ENCODE measurements at places on chromosomes 12 and 14.

GRCh38 chr12:18591473-18591872 is 146.3 kb downstream of the PLCZ1 start:
- DNase-seq: no peak

DNA sequence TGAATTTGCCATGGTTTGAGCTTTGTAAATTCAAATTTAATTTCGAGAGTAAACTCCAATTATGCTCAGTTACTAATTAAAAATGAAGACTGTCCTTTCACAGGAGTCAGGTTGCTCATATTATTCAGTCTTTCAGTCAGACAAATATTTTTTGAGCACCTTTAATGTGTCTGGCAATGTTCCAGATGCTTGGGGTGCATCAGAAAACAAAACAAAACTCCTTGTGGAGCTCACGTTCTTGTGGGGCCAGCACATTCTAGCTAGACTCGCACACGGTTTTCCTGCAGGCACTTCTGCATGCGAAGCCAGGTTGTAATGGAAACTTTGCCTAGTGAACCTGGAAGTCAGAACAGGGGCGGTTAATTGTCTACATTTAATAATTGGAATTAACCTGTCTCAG is 64.0 kb upstream of the ATF1 start:
- DNase-seq: no peak

DNA sequence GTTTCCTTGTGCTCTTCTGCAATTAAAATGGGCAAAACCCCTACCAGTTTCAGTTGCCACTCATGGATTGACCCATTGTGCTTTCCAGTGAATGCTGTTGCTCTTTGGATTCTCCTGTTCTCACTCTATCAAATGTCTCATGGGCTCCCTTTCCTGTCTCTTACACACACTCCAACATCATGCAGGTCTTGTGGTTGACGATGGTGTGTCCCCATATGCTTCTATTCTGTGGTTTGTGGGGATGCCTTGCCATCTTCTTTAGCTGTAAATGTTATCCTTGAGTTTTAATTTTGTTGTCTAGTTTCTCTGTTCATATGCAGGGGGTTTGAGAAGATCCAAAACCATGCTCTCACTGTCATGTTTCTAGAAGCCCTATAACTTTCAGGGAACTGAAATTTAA is 31.9 kb upstream of the FBXO34 start:
- no peak for DNase-seq

DNA sequence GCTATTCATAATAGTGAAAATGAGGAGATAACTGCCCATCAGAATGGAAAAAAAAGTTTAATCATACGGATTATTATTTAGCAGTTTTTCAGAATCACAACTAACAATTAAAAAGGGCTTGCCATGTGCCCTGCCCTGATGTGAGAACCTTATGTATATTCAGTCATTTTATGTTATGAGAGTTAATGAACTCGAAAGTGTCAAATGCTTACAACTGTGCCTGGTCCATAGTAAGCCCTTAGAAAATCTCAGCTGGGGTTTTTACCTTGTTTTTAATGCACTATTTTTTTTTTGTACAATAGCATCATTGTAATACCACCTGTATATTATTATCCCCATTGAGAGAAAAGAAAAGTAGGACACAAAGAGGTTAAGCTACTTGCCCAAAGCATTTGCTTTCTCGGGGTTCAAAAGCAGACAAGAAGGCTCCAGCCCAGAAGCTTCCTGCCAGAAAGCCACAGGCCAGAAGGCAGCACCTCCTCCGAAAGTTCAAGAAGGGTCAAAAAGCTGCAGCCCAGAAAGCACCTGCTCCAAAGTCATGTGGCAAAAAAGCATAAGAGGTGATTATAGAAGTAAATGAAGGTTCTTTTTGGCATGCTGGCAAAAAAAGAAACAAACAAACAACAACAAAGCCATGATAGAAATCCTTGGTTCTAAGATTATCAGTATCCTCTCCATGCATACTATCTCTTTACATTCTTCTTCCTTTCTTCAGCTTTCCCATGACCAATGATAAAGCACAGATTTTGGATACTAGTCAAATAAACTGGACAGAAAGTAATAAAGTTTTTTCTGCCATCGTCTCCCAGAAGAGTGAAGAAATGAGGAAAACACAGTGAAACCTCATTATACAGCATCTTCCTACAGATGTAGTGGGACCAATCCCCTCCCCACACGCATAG is 59.1 kb upstream of the NAP1L1 start:
- DNase-seq: no peak

DNA sequence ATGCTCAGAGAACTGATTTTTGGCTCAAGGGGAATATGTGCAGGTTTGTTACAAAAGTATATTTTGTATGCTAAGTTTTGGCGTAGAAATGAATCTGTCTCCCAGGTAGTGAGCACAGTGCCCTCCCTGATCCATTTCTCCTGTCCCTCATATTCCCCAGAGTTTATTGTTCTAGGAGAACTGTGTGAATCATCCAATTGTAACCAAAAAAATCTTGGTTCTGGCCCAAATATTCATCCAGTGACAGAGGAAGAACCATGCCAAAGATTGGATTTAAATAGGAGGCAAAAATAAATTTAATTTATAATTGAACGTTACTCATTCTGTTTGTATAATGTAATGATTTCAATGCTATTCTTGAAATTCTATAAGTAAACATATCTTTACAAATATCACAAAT is 4.8 kb downstream of the CATSPERB start:
- DNase-seq: no peak

DNA sequence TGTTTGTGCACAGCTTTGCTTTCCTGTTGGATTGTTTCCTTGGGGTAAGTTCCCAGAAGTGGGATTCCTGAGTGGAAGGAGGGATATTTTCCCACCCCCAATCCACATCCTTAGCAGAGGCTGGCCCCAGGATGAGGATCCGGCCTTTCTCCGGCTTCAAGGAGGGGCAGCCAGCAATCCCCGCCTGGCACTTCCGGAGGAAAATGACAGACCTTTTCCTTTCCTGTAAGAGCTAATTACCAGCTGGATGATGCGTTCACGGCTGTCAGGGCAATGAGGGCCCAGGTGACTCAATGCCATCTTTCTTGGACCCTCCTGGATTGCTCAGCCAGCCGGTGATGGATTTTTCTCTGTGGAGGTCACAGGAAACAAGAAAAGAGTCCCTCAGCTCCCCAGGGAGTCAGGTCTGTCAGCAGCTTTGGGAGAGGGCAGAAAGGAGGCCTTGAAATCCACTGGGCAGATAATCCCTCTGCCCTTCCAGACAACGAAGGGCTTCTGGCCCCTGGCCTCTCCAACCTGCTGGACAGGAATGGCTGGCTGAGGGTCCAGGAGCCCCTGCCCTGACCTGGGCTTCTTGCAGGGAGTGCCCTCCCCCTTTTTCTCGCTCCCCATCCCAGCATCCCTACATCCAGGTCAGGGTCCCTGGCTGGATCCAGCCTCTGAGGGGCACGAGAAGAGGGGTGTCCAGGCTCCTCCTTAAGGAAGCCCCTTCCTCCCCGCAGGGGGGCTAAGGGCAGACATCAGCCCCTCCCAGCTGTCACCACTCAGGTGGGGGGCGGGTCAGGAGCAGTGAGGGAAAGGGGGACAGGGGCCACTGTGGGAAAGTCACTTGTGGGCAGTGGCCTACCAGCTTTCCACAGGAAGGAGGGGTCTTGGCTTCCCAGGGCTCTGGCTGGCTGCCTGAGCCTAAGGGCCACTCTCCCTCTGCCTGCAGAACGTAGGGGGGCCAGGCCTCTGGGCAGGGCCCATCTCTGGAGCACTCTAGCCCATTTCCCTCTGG is 16.1 kb upstream of the CCDC85C start:
- no peak for DNase-seq

DNA sequence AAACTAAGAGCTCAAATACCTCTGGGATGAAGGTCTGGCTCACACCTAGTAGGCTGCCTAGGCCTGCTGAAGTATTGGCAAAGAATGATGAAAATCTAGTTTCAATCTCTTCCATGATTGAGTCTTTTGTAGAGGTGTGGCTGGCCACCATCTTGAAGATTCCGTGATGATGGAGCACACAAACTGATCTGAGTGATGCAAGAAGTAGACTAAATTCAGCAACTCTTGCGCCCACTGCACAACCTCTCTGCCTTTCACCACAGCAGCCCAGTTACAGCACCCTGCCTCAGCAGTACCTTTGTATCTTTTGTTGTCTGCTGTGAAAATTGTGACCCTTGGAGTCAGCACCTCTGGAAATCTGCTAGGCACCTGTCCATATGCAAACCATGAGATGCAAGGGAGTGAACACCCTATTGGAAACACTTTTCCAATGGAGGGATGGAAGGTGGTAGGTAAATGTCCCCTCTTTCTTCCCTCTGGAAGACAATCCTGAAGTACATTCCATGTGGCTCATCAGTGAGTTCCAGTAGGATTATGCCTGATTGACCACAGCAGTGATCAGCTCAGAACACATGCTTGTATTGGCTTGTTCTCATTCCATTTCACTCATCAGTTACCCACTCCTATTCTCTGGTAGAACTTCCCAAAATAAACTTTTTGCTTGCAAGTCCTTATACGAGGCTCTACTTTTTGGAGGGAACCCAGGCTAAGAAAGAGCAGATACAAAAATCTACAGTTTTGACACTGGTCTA is 58.6 kb downstream of the BTBD7 start:
- no peak for DNase-seq

DNA sequence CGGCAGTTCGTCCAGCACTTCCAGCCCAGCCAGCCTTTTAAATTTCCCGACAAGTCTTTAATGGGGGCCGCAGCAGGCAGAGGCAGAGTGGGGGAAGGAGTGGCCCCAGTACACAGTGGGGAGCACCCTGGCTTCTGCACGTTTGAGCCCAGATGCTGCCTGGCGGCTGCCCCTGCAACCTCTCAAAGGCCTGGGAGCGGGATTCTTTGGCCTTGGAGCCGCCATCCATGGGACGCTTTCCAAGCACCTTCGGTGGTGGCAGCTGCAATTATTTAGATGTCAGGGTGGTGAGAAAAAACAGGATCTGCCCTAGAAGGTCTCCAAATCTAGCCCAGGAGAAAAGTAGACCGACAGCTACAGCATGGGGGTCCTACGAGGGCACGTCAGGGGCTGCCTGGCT is 46.0 kb downstream of the FAM222A start:
- DNase-seq: no peak

DNA sequence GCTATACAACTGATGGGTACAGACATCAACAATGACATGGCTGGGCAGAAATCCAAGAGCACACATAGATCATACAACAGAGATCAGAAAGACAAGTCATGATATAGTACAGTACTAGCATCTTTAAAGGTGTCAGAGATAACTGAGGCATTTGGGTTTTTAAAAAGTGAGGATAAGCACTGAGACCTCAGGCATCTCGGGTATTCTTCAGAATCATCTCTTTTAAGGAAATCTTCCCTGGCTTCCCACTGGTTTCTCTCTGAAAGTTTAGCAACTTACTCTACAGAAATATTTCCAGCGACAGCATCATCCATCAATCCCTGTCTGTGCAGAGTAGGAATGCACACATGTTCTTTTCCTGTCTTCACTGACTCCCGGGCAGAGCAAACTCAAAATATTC is 93.2 kb upstream of the PARP11 start:
- DNase-seq: no peak

DNA sequence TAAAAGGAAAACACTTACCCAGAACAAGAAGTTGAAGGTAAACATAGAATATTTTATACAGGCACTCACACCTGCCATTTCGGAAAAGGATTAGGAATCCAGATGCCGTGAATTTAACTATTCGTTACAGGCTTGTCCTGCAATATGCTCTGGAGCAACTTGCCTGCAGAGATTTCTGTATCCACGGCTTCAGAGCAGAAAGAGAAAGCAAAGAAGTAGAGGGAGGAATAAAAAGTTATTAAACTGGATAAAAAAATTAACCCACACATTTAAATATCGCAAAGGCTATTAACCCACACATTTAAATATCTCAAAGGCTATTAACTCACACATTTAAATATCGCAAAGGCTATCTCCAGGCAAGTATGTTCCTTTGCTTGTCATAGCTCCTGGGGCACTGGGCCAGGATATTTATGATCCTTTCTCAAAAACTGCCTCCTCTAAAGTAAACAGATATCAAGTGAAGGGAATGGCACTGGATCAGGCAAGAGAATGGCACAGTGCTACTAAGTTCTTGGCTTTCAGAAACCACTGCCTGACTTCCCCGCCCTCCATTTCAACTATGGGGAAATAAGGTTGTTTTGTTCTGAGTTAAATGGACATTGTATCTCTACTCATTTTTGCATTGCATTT is at the start of gene TSPAN8:
TSS of gene TSPAN8 (minus strand) at position 399 of the 633 bp plus-strand sequence. CDS start at position 78, 321 bp downstream.
- DNase-seq: no peak

DNA sequence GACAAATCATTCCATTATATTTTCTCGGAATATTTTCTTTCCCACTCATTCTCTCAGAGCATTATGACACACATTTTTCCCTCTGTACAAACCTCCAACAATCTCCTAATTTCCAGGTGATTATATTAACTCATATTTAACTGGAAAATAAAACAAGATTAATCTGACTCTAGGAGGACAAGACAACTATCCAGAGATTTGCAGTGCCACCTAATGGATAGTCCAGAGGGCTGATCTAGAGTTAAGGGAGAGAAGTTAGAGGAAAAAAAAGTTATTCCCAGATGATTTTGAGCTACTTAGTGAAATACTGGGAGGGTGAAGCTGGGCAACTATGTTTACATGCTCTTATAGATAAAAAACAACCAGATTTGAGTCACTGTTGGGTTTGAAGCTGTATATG is 161.7 kb downstream of the ALX1 start:
- no peak for DNase-seq

- DNase-seq: no peak
Measured at GRCh38 chr14:91371011-91371989, 46.3 kb downstream of the CCDC88C start.

- DNase-seq: no peak
Measured at GRCh38 chr14:97028382-97028781, 231.2 kb downstream of the VRK1 start.

DNA sequence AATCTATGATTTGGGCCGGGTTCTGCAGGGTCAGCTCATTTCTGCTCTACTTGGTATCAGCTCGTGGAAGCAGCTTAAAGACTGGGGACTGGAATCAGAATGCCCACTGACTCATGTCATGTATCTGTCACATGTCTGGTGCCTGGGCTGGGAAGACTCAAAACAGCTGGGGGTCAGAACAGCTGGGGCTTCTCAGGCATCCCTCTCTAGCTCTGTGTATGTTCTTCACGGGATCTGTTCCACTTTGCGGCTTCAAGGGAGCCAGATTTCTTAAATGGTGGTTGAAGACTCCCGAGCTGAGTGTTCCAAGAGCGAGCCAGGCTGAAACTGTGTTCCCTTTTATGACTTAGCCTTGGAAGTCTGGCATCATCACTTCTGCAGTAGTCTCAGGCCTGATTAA is 11.9 kb downstream of the AEBP2 start:
- no peak for DNase-seq

- no peak for DNase-seq
Measured at GRCh38 chr12:93680006-93680405, 2.8 kb downstream of the CRADD start.

Measured in stimulated activated CD8-positive, alpha-beta memory T cell treated with anti-CD3 and anti-CD28 coated beads, Interleukin-4, amount 100 ng/mL, for 4 hours (primary cell).